Endothelial cell (in vitro differentiated cells): ENCODE measurements at places on chromosomes 2 and 18.

GRCh38 chr18:79626905-79627749 lies 52.5 kb upstream of the CTDP1 start:
- DNase-seq: no peak

- no peak for DNase-seq
Measured at GRCh38 chr2:149926149-149926548, 338.6 kb upstream of the MMADHC start.

DNA sequence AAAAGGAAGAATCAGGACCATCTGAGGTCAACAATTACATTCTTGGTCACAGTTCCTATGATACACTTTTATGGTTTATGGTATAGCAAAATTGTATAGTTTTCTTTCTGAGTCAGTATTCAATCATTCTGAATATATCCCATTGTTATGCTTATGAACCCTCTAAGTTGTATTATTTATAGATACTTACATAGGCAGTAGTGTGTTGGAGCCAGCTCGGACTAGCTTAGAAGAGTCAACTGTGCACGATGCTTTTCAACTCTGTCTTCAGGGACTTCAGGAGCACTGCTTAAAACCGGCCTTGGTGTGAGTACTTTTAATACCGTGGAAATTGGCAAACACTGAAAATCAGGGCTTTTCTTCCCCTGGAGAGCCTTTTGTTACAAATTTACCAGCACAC lies 215.7 kb downstream of the IKZF2 start:
- no peak for DNase-seq

- DNase-seq: no peak
Measured at GRCh38 chr2:223797037-223797436, 40.3 kb downstream of the AP1S3 start.

DNA sequence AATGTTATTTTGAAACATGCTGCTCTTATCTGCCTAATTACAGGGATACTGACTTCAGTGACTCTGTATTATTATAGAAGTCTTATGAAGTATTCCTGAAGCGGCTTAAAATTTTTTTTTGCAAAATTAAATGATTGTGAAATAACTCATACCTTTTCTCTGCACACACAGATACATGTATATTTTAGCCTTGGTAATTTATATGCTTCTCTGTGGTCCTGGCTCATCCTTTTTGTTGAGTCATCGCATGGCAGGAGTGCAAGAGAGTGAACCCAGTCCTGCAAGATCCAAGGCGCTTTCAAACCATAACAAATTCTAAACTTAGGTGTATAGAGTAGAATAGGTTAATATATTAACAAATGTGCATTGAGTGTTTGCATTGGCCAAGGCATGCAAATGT lies 8.6 kb downstream of the CCNT2 start:
- DNase-seq: no peak

GRCh38 chr2:145799595-145800108 lies 1279.7 kb upstream of the ZEB2 start:
- no peak for DNase-seq

DNA sequence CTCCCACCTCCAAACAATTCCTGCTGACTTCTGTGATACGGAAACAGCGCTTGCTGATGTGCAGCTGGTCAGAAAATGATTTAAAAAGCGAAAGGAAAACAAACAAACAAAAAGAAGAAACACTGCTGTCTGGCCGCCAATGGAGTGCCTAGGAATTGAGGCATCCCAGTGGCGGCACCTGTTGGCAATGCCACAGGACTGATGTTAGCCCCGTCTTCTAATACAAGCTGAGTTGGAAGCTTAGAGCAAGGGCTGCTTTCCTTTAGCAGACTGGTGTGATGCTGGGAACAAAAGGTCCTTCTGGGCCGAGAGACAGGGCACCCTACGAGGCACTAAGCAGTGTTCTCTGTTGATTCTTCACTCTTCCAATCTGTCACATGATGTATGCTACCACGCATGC lies 163.6 kb upstream of the REV1 start:
- DNase-seq: no peak

DNA sequence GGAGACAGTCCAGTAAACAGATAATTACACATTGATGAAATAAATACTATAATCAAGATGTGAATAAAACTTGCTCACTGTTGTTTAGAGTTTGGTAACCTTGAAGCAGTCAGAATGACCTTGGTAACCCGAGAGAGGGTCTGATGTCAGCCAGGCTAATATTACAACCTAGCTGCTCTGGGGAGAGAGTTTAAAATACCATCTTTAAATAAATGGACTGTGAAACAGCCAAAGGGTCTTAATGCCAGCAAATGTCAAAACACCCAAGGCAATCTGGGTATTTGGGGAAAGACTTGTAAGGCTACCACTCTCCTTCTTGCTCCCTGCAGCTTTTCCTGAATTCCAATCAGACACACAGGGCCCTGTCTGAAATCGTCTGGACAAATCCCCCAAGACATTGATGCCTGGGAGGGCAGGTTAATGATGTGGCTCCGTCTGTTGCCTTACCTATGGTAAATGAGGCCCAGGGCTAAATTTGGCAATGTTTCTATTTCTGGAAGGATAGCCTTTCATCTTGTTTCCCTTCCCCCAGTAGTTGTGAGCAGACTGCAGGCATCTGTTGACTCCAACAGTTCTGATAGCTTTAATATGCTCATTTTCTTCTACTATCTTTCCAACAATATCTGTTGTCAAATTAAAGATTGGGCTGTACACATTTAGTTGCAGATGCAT lies 43.0 kb upstream of the ITGB6 start:
- no peak for DNase-seq

GRCh38 chr2:11499081-11499743 lies 33.3 kb upstream of the E2F6 start:
- no peak for DNase-seq

DNA sequence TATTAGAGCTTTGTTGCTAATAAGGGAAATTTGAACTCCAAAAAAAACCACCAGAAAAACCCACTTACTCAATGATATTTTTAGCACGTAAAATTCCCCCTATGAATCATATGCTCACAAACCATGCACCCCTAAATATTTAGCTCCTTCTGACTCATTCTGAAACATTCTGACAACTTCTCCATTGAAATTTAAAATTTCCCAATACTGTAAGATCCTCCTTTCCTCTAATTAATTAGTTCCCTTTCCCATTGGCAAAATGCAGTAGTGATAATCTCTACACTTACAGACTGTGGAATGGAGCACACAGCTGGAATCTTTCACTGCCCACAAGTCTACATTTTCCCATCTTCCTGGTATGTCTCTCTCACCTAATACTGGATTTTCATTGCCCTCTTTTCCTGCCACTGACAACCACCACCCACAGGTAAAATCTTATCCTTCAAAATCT lies 215.8 kb upstream of the ACVR2A start:
- no peak for DNase-seq

GRCh38 chr2:8158711-8159110 lies 523.1 kb upstream of the ID2 start:
- no peak for DNase-seq

DNA sequence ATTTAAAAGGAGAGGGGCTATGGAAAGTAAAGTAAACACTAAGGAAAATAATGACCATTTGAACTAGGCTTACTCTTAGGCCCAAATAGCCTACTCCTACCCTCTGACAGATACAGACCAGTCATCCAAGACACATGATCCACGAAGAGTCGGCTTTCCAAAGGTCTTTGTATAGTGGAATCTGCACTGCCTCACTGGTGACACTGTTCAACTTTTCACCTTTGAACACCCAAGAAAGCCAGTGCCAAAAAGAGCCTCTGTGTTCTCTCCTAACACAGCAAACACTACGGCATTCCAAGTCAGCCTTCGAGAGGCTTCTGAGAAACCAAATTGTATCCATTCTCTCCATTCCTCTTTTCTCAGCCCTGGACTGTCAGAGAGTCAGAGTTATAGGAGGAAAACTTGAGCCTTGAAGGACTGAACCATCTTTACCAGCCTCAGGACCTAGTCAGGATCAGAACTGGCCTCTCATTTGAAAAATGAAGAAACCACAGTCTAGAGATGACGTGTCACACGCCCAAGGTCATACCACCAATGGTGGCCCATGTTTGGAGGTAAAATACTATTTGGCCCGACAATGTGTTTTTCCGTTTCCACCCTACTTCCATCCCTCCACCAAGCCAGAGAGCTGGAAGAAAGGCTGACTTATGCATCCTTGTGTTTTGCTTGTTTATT lies 267.4 kb upstream of the ACVR2A start:
- no peak for DNase-seq

DNA sequence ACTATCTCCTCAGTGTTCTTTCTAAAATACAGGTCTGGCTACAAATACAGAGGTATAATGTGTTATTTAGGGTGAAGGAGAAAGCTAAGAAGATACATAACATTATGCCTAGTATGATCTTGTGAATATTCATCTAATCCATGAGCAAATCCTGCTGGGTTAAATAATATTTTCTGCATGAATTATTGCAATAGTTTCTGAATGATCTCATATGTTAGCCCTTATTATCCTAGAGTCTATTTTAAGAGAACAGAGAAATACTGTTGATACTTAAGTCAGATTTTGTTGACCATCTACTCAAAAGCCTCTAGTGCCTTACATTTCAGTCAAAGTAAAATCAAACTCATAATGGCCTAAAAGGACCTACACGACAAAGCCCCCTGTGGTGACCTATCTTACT lies 382.3 kb downstream of the FIGN start:
- DNase-seq: no peak

DNA sequence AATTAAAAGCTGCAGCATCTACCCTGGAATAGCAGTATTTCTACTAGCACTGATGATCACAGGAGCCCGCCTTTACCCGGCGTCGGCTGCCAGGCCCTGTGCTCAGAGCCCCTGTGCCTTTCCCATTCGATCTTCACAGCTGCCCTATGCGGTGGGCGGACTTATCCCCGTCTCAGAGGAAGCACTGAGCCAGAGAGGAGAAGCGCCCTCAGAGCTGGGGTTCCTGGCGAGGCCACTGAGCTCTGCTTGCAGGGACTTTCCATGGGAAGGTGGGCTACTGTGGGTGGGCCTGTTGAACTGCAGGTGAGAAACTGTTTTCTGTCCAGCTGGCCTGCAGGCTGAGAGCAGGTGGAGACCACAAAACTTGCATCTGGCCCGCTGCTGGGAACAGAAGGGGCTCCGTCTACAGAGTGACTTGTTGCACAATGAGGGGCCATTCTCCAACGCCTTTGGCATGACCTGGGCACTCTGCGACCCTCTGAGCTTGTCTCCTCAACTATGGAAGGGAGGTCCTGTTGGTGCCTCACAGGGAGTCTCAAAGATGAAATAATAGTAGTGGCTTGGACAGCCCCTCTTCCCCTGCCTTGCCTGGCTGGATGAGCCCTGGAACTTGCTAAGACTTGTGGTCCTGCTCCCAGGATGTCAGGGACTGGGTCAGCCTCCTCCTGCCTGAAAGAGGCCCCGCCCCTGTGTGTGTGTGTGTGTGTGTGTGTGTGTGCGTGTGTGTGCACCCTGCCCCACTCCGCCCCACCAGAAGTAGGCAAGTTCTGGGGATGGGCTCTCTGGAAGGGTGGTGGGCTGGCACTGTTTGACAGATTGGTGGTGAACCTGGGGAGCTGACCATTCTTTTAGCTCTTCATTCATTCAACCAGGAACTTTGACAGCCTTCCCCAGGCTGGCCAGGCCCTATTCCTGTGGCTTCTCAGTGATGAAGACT lies 32.7 kb downstream of the GLI2 start:
- DNase-seq: no peak

GRCh38 chr2:163580757-163581156 lies 155.1 kb downstream of the FIGN start:
- DNase-seq: no peak

DNA sequence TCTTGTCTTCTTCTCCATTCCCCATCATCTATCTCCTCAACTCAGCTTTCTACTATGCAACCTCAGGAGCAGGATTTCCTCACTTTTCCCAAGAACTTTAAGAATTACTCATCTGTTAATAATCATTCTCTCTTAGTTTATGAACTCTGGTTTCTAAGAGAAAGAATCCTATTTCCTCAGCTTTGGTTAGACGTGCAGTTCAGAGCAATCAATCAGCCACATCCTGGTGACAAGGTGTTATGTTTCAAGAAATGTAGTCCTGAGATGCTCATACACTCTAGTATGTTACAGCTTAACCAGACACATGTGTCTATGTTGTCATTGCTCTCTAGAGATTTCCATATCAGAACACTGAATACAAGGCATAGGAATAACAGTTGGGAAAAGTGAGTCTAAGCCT lies 277.9 kb downstream of the MBD2 start:
- no peak for DNase-seq
